ENCODE measurements at places on chromosomes 1 and 21.

DNA sequence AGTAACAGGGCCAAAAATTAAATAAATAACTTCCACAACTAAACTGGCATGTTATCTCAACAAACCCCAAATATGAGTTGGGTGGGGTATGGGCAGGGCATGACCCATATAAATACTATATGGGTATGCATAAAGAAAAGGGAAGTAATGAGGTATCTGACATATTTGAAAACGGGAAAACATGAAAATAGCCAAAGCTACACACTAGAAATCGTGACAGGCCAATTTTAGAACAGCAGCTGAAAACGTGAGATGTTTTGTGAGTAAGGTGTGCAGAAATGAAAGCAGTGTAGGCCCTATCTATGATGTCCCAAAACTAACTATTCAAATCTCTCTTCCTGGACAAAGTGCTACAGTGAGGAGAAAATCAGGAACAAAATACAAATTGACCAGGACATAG, 537.9 kb upstream of the NR5A2 start:
- DNase-seq, result peak; percentile 16

DNA sequence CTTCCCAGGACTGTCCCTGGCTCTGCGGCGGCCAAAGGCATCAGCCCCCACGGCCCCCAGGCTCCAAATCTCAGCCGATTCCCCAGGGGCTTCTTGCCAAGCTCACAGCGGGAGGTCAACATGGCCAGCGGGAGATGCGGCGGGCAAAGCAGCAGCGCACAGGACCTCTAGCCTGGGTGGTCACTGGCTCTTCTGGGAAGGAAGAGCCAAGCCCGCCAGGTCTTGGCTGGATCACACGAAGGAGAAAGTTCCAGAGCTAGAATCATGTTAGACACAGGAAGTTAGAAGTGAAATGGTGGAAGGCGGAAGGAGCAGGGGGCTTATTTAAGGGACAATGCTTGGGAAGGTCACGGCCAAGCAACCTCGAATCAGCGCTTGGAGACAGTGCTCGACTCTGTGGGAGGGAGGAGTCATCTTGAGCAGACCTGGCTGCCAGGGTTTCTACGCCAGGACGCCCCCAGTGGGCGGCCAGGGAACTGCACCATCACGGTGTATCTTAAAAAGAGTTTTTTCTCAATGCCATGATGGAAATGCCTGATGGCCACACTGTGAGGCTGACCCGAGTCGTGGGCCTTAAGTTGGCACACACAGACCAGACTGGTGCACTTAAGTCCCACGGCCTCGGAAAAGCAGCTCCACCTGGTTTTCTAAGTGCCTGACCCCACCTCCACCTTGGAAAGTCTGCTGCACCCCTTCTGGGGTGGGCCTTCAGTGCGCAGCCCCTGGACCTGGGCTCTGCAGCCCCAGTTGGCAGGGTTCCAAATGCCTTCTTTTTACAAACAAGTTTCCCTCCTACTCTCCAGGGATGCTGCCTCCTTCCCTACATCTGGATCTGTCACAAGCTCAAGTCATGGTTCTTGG, 29.3 kb downstream of the SLC66A1 start:
- DNase-seq, result peak; percentile 75

DNA sequence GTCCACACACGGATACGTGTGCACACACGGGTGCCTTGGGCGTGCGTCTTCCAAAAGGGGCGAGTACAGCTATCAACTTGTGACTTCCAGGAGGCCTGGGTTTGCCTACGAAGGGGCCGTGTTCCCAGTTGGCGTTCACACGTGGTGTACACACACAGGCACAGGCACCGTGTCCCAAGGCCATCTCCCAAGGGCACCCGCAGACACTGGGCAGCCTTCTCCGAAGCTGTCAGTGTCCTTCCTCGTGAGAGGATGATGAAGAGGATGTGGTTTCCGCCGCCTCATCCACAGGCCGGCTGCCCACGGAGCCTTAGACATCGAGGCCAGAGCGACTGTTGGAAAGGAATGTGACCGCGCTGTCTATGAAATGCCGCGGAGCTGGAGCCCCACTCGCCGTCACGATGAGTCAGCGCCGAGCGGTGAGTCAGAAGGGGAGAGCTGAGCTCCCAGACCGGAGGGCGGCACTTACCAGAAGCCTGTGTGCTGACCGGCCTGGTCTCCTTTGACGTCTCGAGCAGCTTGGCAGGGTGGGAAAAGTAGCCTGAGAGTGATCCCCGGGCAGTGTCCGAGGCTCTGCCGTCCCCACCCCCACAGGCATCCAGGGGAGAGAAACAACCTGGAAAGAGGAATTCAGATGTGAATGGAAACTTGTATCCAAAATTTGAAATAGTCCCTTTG, 141.4 kb upstream of the ARHGEF16 start:
- DNase-seq, result peak; percentile 19

- DNase-seq, result no peak
These were observed 1326.0 kb downstream of the PLA2G4A start for GRCh38 chr1:188154761-188155160.

GRCh38 chr1:208892147-208892546, 648.0 kb upstream of the PLXNA2 start:
- DNase-seq, result no peak

DNA sequence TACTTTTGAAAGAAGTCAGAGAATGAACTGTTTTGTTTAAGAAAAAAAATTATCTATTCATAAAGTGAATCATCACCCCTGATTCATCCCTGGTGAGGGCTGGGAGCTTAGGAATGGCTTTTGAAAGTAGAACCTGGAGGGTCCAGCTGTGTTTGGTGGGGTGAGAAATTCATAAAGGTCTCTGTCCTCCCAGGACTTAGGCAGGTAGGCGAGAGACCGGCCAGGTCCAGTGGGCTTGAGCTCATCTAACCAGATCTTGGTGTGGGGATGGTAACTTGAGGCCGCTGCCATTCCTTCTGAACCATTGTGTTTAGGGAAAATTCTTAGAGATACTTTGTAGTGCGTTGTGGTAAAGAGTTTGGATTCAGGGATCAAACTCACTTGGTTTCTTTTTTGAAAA, 156.8 kb upstream of the TNR start:
- no peak for DNase-seq

GRCh38 chr1:199580300-199580699, 447.2 kb upstream of the NR5A2 start:
- DNase-seq, result no peak

DNA sequence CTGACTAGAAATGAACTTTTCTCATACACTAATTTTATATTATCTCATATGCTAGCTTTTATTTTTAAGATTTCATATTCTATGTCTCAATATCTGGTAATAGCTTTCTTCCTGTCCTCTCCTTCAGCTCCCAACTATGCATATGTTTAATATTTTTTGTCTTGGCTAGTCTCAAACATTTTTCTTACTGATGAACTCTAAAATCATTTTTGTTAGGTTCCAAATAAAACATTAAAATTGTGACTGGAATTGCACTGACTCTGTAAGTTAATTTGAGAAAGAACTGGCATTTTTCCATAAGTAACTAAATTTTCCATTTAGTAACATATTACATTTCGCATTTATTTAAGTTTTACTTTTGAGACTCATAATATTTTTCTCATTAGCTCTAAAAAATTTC, 368.5 kb upstream of the DPYD start:
- no peak for DNase-seq

DNA sequence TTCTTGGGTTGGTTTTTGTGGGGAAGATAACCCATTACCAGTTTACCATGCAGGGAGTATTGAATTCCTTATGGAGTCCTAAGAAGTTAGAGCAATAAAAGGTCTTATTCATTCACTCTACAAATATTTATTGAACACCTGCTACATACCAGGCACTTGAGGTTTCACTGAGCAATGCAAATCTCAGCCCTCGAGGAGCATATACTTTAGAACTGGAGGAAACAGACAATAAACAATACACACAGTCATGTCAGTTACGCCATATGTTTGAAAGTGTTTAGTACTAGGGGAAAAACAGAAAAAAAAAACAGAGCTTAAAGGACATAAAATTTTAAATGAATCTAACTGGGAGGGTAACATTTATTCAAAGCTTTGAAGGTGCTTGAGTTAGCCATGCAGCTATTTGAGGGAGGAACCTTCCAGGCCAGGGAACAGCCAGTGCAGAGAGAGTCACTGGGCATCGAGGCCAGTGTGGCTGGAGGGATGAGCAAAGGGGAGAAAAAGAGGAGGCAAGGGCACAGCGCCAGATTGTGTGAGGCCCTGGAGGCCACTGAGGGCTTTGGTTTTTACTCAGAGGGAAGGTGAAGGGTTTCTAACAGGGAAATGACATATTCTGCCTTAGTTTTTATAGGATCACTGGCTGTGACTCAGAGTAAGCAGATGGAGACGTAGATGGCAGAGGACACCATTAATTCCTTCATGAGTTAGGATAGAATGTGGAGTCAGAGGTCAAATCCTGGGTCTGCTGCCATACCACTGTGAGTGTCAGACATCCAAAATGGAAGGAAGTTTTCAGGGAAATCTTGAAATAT, 32.7 kb downstream of the C1orf21 start:
- DNase-seq, result peak; percentile 9

- DNase-seq, result no peak
These were observed 27.6 kb upstream of the ARHGAP29 start for GRCh38 chr1:94265011-94265422.

DNA sequence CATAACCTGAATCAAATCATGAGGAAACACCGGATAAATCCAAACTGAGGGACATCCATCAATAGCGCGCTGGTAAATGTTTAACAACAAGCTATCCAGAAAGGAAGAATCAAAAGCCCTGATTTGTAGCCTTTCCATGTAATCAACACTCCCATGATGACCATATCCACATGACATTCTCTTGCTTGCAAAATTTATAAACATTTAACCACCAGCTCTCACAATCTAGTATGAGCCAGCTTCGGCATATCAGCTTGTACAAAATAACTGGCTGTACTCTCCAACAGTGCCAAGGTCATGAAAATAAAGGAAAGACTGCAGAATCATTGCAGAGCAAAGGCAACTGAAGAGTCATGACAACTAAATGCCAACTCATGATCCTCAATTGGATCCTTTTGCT, 15.7 kb downstream of the HSD11B1 start:
- DNase-seq, result no peak

DNA sequence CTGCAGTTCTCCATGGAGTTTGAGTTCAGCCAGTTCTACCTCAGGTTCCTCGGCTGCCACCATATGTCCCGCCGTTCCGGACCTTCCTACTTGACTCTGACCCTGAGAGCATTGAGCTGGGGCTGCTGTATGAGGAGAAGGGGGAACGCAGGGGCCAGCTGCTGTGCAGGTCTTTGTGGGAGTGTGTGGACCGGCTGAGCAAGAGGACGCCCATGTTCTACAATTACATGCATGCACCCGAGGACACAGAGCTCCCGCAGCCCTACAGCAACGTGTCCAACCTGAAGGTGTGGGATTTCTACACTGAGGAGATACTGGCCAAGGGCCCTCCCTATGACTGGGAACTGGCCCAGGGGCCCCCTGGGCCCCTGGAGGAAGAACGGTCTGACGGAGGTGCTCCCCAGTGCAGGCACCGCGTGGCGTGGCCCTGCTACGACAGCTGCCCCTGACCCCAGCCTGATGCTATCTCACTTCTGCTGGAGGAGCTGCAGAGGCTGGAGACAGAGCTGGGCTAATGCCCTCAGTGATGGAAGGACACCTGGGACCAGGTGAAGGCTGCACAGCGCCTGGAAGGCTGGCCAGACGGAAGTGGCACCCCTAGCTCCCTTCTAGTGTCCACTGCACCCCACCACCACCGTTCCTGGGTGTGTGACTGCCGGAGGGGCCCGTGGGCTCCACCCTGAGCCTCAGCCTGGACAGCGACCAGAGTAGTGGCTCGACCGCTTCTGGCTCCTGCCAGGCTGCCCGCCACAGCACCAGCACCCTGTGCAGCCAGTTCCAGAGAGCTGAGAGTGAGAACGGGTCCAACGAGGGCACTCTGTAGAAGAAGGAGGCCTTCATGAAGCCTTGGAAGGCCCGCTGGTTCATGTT, 20.8 kb upstream of the NPPB start:
- DNase-seq, result no peak
